ENCODE measurements at places on chromosomes 4 and X.

- DNase-seq, result no peak
These were observed 4.3 kb downstream of the HADH start for GRCh38 chr4:107993969-107994368.

- DNase-seq, result peak; percentile 14
These were observed 64.2 kb downstream of the SPINK2 start for GRCh38 chr4:56757261-56757746.

- no peak for DNase-seq
These were observed 64.7 kb upstream of the CTSO start for GRCh38 chr4:156018383-156018782.

GRCh38 chr4:152734699-152735050 lies 44.9 kb downstream of the TIGD4 start:
- DNase-seq, result no peak

GRCh38 chr4:38464328-38464727 lies 199.7 kb upstream of the KLF3 start:
- DNase-seq, result no peak

DNA sequence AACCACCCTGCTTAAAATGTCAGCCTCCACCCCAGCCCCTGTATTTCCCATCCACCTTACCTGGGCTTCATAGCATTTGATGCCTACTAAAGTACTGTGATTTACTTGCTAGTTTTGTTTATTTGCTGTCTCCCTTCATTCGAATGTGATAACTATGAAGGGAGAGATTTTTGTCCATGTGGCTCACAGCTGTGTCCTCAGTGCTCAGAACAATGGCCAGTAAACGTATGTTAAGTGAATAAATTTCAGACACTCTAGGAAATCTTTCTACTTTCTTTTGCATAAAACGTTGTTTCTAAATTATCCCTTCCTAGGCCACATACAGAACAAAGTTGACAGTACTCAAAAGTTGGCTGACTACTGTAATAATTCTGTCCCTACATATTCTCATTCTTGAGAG lies 114.7 kb upstream of the OTUD4 start:
- no peak for DNase-seq

GRCh38 chrX:46912098-46912602 lies at the start of gene JADE3:
Gene JADE3, plus strand, starts transcription at chrX:46912421. Its CDS starts 72,474 bp downstream, at chrX:46984895.
- peak; percentile 11 for DNase-seq

GRCh38 chr4:116303736-116304188 lies 781.6 kb downstream of the TRAM1L1 start:
- no peak for DNase-seq

DNA sequence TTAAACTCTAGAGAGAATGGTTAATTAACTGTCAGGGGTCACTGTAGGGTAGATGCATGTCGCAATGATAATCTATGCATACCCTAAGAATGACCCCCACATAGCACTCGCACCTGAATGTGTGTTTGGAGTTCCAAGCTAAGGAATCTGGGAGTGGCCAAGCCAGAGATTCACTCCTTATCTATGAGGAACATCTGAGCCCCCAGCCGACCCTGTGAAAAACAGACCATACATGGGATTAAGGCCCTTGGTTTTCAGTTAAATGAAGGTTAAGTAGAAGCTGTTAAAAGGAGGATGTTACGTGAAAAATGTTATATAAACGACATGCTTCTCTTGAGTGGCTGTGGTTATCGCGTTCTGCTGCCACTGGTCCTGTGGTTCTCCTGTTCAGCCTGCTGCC lies 147.2 kb downstream of the RELL1 start:
- DNase-seq, result no peak

GRCh38 chr4:87423317-87424098 lies 1.1 kb downstream of the NUDT9 start:
- no peak for DNase-seq

DNA sequence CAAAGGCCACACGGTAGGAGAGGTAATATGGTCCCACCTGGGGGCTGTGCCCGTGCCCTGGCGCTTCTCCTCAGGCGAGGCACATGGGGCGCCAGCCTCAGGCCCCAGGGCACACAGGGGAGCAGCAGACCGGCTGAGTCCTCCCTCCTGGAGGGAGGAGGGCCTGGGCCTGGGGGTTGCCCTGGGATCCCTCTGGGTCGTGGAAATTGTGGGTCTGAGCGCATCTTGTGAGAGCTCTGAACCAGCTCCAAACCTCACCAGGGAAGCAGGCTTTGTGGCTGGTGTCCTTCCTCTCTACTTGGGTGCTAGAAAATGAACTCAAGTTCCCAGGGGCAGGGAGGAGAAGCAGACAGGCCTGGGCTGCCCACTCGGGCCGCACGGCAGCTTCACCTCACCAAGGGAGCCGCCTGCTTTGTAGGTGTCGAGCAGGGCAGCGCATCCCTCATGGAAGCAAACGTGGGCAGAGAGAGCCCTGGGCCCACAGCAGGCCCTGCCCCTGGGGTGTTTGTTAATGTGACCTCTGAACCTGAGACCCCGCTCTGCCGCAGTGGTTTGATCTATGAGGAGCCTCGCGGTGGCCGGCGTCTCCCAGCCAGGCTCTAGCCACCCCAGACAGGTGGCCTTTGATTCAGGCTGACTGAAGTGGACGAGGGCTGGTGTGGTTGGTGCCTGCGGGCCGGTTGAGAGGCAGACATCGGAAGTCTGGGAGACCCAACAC lies 10.8 kb downstream of the HTRA3 start:
- no peak for DNase-seq

DNA sequence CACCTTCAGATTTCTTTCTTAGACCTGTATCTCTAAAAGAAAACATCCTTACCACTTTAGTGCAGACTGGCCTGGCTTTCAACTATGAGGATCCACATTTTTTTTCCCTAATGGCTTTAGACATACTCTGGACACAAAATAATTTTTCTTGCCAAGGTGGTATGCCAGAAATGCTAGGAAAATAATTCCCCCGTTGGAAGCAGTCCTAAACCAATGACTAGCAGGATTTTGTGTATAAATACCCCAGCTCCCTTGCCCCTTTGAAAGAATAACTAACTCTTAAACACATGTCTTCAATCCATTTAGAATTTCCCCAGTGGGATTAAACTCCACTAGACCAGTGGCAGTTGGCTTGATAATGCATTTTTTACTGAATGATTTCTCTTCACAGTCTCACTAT lies 500.5 kb upstream of the FTHL17 start:
- DNase-seq, result no peak

DNA sequence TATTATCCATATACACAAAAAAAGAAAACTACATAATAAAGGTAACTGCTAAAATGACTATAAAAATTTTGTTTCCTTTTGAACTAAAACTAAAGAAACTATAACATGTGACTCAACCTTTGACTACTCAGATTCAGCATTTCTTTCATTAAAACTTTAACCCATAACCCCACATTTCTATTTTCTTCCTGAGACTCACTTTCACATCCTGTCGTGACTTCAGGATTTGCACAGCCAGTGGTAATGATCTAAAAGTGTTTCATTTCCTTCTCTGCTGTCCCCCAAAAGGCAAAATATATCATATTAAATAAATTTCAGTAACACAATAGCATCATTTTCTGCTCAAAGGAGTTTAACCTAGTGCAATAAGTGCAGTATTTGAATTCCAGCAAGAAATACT lies 1022.4 kb upstream of the DIAPH2 start:
- DNase-seq, result no peak

DNA sequence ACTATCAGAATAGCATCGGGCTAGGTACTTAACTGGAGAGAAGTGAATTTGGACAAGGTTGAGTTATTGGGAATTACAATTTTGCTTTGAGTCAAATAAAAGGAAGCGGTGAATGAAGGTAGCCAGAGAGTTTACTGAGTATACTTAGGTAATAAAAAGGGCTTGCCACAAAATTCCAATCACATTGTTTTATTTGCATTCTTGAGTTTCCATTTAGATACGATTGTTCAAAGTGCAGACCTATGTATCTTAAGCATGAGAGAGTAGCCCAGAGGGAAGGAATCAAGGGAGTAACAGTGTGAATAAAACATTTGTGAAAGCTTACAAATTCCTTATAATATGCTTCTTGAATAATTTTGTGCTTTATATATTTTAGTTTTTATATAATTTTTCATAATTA lies 102.5 kb upstream of the NDST4 start:
- DNase-seq, result no peak

DNA sequence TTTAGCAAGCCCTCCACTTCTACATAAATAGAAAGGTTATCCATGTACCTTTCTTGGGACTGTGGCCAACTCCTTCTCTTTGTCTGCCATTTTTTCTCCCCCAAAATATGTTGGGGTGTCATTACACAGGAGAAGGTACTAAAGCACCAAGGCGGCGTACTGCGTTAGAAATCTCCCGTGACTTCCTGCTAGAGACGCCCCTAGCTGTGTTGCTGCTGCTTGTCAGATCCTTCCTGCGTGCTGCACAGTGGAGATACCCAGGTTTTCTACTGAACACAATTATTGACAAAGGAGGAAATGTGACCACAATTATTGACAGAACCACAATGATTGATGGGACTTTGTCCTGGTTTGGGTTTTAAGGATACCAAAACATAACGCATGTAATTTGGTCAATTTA lies 97.7 kb downstream of the EFHC2 start:
- DNase-seq, result no peak

DNA sequence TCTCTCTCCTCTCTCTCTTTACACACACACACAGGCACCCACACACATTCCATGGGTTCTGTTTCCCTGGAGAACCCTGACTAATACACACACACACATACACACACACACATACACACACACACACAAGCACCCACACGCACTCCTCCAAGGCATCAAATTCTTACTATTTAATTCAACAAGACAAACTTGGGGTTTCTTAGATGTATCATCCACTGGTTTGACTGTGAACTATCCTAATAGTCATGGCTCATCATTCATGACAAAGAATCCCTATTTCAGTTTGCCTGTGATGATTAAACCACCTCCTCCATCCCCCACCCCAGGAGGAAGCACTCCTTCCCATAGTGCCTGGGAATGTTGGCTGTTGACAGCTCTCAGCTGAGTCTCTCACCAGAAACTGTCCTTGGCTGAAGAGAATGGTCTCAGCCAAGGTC lies 98.2 kb downstream of the USP46 start:
- no peak for DNase-seq

DNA sequence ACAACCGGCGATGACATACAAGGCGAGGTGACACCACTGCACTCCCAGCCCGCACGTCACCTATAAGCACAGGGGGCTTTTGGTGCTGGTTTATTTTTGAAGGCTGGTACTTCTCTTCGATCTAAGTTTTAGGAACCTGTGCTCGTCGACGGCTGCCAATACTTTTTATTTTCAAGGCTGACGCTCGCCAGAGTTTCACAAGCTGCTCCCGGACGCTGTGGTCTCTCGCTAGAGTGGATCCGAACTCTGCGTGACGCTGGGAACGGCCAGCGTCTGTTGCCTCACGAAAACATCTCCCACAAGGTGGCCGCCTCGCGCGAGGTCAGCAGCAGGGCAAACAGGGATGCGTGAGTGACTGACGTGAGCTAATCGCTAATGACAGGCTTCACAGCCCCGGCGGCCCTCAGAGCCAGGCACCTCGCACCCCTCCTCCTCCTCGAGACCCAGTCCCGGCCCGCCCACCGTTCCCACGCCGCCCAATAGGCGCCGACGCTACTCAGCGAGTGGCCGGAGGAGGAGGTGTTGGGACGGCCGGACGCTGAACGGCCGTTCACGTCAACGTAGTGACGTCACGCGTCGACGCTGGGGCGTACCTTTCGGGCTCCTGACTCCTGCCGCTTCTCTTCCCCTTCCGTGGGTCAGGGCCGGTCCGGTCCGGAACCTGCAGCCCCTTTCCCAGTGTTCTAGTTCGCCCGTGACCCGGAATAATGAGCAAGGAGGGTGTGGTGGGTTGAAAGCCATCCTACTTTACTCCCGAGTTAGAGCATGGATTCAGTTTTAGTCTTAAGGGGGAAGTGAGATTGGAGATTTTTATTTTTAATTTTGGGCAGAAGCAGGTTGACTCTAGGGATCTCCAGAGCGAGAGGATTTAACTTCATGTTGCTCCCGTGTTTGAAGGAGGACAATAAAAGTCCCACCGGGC lies at the start of gene CLCN3:
TSS of gene CLCN3 (plus strand) at position 621 of the 922 bp plus-strand sequence. CDS start 15,351 bp downstream, outside the sequence.
- peak; percentile 87 for DNase-seq

DNA sequence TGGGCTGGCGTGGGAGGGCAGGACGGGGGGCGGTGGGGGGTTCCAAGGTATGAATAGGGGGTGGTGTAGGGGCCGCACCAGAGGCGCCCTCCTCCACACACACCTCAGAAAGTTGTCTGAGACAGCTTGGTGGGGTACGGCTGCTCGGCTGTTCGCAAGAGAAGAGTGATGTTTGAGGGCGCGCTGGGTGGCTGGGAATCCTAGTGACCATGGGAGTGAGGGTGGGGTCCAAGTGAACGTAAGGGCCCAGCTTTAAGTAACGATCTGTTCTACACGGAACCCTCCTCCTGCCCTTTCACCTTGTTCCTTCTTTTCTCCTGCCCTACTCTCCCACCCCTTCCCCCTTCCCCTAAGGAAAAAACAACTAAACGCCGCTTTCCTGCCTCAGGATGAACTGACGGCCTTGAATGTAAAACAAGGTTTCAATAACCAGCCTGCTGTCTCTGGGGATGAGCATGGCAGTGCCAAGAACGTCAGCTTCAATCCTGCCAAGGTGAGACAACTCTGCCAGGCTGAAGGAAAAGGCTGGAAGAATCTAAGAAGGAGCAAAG lies 664 bp downstream of the MED12 start:
- DNase-seq, result no peak

DNA sequence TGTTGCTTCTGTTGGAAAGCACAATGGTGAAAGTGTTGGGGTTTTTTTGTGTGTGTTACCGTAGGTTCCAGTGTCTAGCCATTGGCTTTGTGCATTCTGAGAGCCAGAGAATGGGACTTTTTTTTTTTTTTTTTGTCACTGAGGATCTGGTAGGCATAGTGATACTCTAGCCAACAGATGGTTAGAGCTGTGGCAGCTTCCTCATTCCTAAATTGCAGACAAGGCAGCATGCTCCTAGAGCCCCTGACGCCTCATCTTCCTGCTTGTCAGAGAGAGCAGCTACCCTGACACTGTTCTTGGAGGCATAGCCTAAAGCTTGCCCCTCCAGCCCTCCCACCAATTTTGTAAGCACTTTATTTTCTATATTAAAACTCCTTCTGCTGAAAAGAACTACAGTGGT lies 27.0 kb downstream of the ARHGEF9 start:
- no peak for DNase-seq

- no peak for DNase-seq
These were observed 411.4 kb downstream of the INPP4B start for GRCh38 chr4:142434519-142435224.

DNA sequence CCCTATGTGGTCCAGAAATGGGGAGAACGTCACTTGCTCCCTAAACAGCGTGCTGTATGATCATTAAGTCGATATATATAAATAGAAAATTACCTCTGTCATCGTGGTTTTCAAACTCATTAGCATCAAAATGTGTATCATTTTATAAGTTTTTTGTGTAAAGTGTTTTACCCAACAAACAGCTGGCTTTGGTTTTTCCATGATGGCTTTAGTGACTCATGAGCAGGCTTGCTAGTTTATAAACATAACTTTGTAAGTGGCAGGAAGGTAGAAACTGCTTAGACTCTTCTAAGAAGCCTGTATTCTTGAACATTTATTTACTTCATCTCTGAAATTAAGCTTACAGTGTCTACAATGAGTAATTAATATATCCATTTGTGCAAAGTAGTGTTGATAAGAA lies 108.4 kb upstream of the DIPK2B start:
- no peak for DNase-seq

- no peak for DNase-seq
These were observed 2.0 kb upstream of the FATE1 start for GRCh38 chrX:151713849-151714248.

GRCh38 chrX:18098763-18099162 lies 121.9 kb downstream of the BEND2 start:
- no peak for DNase-seq

Data from activated naive CD4-positive, alpha-beta T cell treated with anti-CD3 and anti-CD28 coated beads, Interleukin-2, amount 50 U/mL, for 72 hours (primary cell).